Mesenteric fat pad (tissue), 1 donor: ENCODE measurements at places on chromosomes 4 and X. TPM values are rescaled to one million over a fixed set of nuclear protein-coding genes. Genes with fewer than 3 reads are reported as not detected.

DNA sequence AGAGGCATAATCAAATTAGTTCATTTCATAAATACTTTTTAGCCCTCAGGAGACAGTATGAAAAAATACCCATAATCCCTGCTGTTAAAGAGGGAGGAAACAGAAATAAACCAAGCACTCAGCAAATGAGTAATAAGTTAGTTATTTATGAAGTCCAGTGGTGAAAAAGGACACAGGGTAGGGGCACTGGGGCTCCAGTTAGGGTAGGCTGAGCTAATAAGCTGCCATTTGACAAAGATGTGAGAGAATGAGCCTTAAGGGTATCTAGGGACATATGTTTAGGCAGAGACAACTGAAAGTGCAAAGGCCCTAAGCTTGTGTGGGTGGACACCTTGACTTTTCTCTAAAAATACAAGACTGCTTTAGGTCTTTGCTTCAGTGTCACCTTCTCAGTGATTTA is 94.4 kb downstream of the IL15 start:
- no peak for DNase-seq

- no peak for DNase-seq
Observed at GRCh38 chr4:56821381-56822243, at the start of gene SPINK2. TSS of gene SPINK2 (minus strand) at chr4:56821701. CDS start at chr4:56821662, 39 bp downstream.

GRCh38 chrX:12979616-12980015 is 4.7 kb downstream of the TMSB4X start:
- DNase-seq, result no peak

DNA sequence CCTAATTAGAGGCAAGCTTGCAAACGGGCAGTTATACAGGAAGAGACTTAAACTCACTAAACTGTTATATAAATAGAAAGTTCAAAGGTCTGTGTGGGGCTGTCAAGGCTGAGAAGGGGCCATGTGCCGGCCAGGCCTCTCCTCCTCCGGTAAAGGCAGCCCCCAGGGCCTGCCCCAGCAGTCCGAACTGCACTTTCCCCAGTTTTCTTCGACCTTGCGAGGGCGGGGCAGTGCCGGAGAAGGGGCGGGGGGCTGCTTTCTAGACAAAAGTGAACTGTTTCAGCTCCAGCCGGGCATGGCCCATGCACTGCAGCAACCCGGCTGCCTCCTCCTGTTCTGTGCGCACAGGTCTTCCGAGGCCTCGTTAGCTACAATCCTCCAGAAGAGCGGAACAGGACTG is 4.1 kb downstream of the AFF2 start:
- no peak for DNase-seq

- DNase-seq, result no peak
Observed at GRCh38 chr4:153326513-153326912, 18.0 kb upstream of the MND1 start.

- no peak for DNase-seq
Observed at GRCh38 chr4:102339018-102339417, 6.3 kb downstream of the SLC39A8 start.

FHIP1A gene
- 0.10 TPM for total RNA-seq

OTUD6A gene
- total RNA-seq, result not detected

P2RY4 gene
- 0.42 TPM for total RNA-seq

SOX3 gene
- total RNA-seq, result not detected

ANK2 gene
- total RNA-seq, result 97.0 TPM
